ENCODE measurements at places on chromosomes 13 and 19. TPM values are rescaled to one million over a fixed set of nuclear protein-coding genes. Genes with fewer than 3 reads are reported as not detected.

The LHB gene
- total RNA-seq, result not detected

The ERICH4 gene
- total RNA-seq, result not detected

The MEX3D gene
- 36.4 TPM for total RNA-seq

The PSG2 gene
- not detected for total RNA-seq
